Stimulated activated CD8-positive, alpha-beta memory T cell treated with anti-CD3 and anti-CD28 coated beads, Interleukin-2, amount 100 ng/mL, for 1 hour (primary cell): ENCODE measurements at places on chromosomes 13 and 19.

GRCh38 chr19:49953416-49953815, 7.6 kb downstream of the SIGLEC11 start:
- no peak for DNase-seq

DNA sequence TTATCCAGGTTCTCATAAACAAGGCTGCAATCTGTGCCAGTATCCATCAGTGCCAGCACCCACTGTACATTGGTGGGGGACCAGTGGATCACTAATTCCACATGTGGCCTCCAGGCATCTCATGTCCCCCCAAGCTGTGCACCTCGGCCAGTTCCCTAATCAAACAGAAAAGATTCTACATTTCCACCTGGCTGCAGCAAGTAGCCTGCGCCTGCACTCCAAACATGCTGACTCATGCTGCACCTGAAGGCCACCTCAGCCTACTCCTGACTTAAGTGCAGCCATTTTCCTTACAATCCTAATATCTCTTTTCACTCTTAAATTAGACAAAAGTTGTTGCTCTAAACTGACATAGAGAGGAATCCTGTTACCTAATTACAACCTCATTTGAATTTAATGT, 729.4 kb upstream of the MIR17HG start:
- DNase-seq: no peak

DNA sequence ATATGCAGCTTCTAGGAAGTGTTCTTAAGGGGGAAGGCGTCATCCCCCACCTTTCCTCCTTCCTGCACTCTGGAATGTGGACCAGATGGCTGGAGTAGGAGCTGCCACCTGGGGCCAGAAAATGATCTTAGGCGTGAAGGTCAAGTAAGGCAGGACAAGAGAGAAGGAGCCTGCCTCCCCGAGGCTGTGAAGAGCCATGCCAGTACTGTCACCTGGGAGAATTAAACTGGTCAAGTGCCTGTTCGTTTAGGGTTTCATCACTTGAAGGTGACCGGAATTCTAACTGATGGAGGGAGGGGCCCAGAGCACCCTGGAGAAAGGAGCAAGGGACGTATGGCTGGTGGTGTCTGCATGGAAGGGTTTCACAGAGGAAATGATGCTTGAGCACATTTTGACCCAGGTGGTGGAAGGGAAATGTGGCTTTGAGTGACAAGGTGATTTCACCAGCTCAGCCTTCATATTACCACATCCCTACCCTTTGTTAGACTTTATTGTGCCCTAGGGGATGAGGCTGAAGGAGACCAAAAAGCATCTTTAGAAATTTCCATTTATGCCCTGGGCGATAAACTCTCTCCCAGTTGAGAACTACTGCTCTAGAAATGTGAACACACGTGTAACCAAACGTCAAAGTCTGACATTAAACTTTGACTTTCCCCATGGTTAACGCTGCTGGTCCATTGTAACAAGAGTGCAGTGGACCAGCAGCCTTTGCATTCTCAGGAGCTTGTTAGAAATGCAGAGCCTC, 37.5 kb downstream of the PPP2R1A start:
- no peak for DNase-seq

DNA sequence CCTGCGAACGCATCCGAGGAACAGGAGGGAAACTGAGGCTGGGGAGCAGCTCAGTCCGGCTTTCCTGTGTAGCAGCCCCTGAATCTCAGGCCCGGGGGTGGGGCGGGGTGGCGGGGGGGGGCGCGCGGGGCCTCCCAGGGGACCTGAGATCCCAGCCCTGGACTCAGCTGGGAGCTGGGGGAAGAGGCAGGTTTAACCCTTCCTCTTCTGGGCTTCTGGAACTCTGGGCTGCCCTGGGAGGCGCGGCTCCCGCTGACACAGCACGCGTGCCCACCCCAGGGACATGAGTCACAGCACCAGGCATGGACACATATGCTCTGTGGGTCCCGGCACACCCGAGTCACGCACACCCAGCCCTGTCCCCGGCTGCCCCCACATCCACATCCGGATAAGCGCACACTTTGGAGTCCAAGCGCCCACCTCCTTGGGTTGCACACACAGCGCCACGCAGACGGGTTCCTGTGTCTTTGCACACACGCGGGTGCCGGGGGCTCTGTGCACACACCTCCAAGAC, 3.5 kb upstream of the CIRBP start:
- no peak for DNase-seq

DNA sequence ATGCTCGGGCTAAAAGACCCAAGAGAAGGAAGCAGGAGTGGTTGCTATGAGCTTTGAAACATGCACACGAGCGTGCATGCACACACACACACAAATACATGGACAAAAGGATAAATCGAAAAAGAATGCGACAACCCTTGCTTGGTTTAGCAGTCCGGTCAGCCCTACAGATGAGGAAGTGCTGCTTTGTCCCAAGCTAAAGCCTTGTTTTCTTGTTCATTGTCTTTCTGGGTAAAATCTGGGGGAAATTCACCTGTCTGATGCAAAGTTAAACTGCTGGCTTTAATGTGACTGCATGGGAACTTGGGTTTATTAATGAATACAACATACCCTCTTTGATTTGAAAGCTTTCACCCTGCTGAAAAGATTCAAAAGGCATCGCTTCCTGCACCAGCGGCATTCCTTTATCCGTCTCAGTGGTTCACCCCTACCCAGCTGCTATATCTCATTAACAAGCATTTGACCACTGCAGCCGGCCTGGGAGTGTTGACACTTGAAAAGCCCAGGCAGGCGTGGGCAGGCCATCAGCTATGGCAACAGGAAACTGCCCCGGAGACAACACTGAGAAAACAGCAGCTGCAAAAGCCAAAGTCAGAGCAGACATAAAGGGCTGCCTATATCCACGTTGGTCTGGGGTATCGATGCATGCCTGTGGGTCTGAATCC, 301.7 kb downstream of the NDFIP2 start:
- no peak for DNase-seq

DNA sequence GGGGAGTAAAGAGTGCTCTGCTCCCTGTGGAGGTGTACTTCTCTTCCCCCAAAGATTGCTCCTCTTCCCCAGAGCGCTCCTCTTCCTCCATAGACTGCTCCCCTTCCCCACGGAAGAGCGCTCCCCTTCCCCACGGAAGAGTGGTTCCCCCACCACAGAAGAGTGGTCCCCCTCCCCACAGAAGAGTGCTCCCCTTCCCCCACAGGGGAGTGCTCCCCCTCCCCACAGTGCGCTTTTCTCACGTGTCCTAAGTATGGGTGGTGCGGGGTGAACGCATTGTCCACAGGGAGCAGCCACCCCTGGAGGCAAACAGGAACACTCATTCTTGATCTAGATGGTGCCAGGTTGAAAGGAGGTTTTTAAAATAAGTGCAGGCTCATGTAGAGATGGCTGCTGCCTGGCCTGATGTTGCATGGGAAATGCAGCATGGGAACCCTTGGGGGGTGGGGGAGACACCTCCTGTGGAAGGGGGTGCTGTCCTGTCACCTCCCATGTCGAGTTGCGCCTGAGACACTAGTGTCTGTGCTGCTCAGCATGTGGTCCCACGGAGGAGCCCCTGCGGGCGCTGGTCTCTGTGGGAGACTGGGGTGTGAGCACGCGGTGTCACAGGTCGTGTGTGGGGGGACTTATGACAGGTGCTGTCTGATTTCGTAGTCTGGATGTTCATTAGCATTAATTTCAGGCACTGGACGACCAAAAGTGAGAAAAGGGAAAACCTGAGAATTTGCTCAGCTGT, 52.2 kb downstream of the ATP11A start:
- no peak for DNase-seq

GRCh38 chr13:36242761-36243160, 28.4 kb upstream of the SOHLH2 start:
- no peak for DNase-seq

- no peak for DNase-seq
These were observed 82.2 kb downstream of the EDNRB start for GRCh38 chr13:77836423-77836822.

GRCh38 chr13:23609414-23609760, 39.2 kb downstream of the TNFRSF19 start:
- no peak for DNase-seq

- DNase-seq: no peak
These were observed 13.4 kb upstream of the SIGLEC12 start for GRCh38 chr19:51514866-51515481.

GRCh38 chr19:40365010-40365409, 16.5 kb downstream of the PLD3 start:
- DNase-seq: no peak

DNA sequence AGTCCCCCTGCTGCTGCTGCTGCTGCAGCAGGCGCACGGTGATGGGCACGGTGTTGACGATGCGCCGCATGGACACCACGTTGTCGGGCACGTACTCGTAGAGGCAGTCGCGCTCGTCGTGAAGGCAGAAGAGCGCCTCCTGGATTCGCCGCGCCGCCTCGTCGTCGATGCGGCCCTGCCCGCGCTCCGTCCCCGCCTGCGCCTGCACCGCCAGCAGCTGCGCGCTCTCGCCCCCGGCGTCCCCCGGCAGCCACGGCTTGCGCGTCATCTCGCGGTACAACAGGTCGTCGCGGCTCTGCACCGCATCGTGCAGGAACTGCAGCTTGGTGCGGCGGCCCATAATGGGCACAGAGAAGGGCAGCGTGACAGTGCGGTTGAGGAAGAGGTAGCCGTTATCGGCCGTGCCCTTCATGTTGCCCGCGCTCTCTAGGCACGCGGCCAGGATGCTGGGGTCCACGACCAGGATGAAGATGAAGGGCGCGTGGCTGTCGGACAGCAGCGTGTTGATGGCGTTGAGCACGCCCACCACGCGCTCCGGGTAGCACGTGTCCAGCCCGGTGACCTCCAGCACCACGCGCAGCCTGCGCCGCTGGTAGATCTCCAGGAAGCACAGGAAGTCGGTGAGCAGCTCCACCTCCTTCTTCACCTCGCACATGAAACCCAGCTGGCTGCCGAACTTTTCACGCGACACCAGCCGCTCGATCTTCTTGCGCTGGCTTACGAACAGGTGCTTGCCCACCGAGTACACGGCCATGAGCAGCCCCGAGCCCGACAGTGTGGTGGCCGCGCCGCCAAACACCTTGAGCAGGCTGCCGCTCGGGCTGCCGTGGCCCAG, 8.1 kb downstream of the NKPD1 start:
- DNase-seq: no peak

GRCh38 chr13:27969082-27969865, at the start of gene CDX2:
TSS of gene CDX2 (minus strand) at chr13:27969315. CDS start at chr13:27969006, 309 bp downstream.
- no peak for DNase-seq

DNA sequence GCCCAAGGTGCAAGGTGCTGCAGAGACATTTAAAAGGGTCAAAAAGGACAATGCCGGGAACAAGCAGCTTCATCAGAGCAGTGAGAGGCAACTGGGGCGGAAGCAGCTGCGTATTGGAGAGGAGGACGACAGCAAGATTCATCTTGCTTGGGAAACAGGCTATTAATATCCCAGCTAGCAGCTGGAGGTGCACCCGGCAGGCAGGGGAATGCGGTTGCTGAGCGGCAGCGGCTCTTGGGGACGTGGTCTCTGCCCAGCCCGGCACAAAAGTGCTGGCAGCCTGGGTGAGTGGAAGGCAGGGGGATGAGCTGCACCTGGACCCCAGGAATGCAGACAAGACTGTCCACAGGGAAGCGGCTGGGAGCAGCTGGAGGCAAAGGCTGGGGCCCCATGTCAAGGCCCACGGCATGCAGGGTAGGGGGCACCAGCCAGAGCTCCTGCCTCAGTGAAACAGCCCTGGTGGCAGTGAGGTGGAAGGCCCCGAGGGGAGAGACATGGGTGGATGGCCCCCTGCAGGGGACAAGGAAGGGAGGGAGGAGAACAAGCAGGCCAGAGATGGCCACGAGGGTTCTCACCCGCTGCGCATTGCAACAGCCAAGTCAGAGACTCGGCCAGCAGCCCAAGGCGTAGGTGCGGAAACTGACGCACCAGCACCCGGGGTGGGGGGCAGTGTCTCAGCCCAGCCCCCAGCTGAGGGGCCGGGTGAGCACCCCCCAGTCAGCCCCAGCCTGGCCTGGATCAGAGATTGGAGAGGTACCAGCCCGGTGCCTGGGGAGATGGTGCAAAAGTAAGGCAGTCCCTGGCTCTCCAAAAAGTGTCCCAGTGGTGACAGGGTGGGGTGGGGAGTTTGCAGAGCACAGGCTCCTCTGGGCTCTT, 34.4 kb downstream of the PEPD start:
- no peak for DNase-seq

GRCh38 chr19:10295305-10295846, 5.6 kb downstream of the ICAM5 start:
- DNase-seq: peak; percentile 48

- no peak for DNase-seq
These were observed 3.0 kb upstream of the APC2 start for GRCh38 chr19:1446713-1447481.

DNA sequence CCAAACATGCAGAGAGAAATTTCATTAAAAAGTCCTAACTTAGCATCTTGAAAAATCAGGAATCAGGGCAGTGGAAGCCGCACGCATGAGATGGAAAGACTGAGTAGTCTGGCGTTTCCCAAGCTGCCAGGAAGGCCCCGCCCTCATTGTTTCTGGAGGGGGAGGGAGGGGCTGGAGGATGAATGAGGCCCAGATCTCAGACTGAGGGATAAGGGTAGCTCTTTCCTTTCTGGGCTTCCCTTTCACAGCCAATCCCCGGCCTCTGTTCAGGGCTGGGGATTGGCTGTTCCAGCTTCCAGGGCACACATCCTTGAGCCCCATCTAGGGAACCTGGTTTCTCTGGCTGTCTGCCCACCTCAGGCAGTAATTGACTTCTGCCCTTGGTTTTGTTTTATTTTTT, 7.3 kb downstream of the C19orf53 start:
- no peak for DNase-seq

DNA sequence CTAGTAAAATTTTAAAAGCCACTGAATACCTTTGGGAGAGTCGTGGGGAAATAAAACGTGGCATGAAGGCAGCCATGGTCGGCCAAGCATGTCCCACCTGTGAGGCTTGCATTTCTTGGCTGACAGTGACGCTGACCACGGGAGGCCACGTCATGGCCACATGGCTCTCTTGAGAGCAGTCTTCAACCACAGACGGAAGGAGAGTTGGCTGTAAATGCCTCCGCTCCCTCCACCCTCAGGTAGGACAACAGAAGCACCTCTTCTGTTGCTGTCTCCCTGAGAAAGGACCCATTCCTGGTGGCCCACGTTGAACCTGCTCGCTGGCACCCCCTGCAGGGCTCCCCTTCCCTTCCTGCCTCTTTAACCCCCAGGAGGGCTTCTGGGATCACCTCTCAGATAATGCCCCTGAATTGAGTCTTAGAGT, 10.6 kb upstream of the LRRC25 start:
- no peak for DNase-seq

GRCh38 chr13:102309110-102309509, 92.7 kb downstream of the FGF14 start:
- DNase-seq: no peak

- DNase-seq: no peak
These were observed 2.8 kb upstream of the USF2 start for GRCh38 chr19:35265900-35266519.

GRCh38 chr19:30884146-30884812, 465.0 kb downstream of the TSHZ3 start:
- no peak for DNase-seq

DNA sequence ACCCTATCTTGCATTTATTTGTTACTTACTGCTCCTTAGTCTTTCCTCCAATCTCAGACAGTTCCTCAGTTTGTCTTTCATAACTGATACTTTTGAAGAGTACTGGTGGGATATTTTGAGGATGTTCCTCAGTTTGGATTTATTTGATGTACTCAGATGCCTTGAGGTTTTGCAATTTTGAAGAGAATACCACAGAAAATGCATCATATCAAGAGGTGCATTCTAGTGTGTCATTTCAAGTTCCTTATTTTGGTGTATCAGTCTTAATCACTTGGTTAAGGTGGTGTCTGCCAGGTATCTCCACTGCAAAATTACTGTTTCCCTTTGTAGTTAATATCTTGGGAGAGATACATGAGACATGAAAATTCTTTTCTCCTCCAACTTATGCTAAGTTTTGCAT, 75.1 kb downstream of the URI1 start:
- no peak for DNase-seq
